ENCODE measurements at places on chromosomes 13 and 19.

DNA sequence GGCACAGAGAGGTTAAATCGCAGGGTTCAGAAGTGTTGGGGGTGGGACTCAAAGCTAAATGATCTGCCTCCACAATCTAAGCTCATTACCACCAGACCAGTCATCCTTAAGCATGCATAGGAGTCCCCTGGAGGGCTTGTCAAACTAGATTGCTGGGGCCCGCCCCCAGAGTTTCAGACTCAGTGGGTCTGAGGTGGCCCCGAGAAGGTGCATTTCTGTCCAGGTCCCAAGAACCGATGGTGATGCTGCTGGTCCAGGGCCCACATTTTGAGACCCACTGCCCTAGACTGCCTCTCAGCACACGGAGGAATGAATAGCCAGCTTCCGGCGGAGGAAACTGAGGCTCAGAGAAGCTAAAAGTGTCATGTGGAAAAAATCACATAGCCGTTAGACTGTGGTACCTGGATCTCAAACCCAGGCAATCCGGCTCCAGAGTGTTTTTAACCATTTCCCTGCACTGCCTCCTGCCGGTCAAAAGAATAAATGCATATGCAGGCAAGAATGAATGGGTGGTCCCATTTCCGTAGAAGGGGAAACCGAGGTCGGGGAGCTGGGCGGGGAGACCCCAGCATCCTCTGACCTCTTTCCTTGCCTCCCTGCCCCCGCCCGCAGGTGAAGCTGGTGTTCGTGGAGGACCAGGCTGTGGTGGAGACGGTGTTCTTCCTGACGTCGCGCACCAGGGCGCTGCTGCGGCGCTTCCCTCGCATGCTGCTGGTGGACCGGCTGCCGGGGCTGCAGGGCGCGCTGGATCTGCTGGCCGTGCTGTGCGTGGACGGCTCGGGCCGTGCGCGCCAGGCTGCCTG, 23.8 kb downstream of the ZSWIM9 start:
- DNase-seq = no peak

DNA sequence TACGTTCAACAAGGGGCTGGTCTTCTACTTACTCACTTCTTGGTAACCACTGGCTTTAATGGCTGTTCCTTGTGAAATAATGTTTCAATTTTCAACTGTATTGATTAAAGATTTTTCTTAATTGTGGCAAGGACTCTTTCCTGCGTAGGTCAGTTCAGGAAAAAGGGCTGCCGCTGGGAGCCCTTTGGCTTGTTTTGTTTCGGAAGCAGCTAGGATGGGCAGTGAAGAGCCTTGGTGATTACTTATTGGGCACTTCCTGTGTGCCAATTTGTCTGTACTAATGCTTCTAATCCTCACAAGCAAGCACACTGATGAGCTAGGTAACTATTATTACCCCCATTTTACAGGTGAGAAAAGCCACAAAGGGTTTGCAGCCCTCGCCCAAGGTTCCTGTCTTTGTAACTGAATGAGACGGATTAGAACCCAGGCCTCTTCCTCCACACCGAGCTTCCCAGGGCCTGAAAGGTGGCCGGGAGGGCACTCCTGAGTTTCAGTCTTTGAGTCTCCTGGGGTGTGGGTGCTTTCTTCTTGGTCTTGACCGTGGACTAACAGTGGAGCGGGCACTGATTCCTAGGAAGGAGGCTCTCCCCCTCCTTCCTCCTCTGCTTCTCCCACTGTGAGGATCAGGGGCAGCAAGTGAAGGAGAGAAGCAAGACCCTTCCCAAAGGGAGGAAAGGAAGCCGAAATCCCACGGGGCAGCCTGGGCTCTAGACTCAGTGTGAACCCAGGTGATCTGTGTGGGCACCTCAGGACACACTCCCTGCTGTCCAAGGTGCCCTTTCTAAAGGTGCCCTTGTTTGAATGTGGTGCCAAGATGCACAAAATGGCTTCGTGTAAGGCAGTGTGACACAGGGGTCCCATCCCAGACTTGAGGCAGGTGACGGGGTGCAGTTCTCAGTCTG, 3.7 kb downstream of the COL4A2 start:
- no peak for DNase-seq

DNA sequence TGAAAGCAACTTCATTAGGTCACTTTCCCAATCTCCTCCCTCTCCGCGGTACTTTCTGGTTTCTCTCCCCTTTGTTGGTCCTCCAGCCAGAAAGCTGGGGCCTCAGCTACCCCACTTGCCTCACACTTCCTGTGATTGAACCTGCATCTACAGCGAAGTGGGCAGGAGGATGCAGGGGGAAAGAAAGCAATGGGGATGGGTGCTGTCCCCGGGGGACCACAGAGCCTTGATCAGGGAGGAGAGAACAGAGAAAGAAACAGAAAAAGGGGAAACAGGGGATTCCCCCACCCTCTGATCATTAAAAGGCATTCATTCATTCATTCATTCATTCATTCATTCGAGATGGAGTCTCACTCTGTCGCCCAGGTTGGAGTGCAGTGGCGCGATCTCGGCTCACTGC, 74.2 kb downstream of the TRPM4 start:
- no peak for DNase-seq

DNA sequence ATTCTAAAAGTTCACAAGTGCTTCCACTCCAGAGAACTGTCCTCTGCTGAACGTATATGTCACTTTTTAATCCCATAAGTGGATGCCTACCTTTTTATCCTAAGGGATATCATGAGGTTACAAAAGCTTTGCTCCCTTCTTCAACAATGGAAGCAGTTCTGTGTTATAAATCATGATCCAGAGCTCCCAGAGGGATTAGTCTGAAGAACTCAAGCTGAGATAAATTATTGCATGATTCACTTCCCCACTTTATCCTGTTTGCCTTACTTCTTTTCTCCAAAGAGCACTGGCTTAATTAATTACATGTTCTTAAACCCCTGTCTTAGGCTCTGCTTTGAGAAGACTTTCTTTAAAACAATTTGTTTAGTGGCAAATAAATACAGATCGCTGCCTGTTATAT, 246.7 kb downstream of the PCDH17 start:
- DNase-seq = no peak

DNA sequence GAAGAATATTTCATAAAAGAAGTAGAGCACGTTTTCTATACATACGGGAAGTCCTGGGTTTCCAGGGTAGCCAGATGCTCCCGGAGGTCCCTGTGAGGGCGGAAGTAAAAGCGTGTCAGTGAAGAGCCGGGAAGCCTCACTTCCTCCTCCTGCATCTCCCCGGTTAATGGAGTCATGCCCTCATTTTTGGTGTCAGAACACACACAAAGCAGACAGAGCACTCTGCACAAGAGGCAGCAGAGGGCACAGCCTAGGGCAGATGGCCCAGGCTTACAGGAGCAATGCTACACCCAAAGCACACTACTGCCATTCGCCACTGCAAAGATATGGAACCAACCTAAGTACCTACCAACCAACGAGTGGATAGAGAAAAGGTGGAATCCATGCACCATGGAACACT, 94.4 kb downstream of the COL4A1 start:
- no peak for DNase-seq

DNA sequence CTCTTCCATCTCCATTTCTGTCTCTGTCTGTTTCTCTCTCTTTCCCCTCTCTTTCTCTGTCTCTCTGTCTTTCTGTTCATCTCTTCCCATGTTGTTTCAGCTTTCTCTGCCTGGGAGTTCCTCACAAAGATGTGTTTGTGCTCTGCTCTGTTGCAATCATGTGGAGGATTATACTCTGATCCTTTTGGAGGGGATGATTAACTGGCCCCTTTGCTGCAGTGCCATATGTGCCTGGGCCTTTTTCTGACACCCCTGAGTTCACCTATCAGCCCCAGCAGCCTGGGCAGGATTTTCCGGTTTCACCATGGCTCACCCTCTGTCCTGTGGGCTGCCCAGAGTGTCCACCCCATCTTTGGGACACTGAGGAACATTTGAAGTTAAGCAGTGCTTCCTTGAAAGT, 9.0 kb upstream of the TEX26 start:
- DNase-seq = no peak

Measured in stimulated activated CD8-positive, alpha-beta memory T cell treated with anti-CD3 and anti-CD28 coated beads, Interleukin-7, amount 100 ng/mL, for 1 hour (primary cell).